Activated CD4-positive, alpha-beta T cell treated with anti-CD3 and anti-CD28 coated beads for 4 hours (primary cell): ENCODE measurements at places on chromosomes 11 and 22.

DNA sequence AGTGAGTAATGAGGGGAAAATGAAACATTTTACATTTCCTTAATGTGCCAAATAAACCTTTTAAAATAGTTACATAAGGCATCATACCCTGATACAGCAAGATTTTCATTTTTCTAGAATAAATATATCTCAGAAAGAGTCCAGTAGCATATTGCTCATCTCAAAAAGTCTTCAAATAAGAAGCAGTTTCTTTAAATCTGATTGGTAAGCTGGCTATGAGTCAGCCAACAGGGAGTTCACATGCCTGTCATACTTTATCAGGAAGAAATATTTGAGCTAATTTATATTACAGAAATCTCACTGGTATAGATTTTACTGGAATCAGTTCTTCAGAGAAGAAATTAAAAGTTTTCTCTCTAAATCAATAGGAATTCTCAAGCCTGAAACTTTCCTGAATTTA, 258.1 kb downstream of the C11orf87 start:
- DNase-seq: no peak

- DNase-seq: no peak
These were observed 2.7 kb downstream of the MYO18B start for GRCh38 chr22:25744694-25745093.

DNA sequence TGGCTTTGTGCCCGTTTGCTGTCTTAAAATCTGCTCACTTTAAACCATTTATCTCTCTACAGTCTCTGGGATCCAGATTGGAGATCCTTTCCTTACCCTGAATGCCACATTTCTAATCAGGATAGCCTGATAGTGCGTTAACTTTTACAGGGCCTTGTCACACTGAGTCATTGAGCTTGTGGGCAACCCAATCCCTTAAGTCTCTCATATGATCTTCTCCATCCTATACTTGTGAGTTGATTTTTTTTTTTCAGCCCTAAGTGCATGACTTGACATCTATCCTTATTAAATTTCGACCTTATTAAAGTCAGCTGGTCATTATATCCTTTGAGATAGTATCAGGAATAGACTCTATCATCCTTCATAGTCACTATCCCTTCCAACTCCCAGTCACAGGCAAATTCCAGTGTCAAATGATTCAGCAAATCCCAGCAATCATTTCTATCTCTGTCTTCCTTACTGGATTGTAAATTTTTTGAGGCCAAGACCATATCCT, 57.7 kb downstream of the TEAD1 start:
- no peak for DNase-seq

DNA sequence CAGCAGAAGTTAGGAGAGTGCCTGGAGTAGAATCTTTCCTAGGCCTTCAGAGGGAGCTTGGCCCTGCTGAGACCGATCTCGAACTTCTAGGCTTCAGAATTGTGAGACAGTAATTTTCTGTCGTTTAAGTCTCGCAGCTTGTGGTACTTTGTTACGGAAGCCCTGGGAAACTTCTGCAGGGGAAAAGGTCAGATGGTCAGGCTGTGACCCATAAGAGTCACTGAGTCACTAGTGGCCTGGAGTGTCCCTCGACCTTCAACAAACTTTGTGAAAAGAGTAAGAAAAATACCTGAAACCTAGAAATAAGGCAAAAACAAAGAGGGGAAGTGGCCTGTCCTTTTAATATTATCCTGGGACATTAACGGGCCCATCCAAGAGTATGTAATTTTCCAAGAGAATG, 34.6 kb downstream of the CSNK2A3 start:
- no peak for DNase-seq

DNA sequence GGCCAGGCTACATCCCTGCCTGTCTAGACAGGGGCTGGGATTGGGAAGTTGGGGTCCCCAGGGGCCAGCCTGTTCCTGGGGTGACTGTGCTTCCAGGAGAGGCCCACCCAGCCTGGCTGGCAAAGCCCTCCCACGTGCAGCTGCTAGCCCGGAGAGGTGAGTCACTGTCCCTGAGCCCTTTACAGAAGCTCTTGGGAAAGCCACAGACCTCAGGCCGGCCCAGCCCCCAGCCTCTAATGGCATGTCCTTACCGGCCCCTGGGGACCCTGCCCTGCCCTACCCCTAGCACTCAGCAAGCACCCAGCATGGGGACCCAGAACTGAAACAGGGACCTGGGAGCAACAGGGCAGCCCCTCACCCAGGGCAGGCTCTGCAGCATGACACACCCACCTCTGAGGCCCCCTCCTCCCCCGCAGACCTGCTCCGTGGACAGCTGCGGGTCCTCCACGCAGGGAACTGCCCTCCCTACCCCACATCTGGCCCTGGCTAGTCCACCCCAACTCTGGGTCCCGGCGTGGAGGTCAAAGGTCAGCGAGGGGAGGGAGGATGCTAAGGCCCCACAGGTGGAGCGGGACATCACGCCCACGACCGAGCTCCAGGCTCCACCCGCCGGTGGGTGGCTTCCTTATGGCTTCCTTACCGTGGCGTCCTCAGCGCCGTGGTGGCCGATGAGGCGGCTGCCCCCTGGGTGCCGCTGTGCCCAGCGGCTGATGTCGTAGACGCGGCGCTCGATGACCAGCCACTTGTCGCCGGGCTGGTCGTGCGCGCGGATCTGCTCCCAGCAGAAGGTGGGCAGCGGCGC, 615 bp downstream of the FADS3 start:
- peak; percentile 17 for DNase-seq
